ENCODE measurements at places on chromosomes 7 and 10. TPM values are rescaled to one million over a fixed set of nuclear protein-coding genes. Genes with fewer than 3 reads are reported as not detected.

GRCh38 chr7:95246831-95247370, 77.4 kb downstream of the PON1 start:
- peak; percentile 64 for DNase-seq

Gene ZNF655
- total RNA-seq: 115 TPM

Gene CHCHD2
- 616 TPM for total RNA-seq

- DNase-seq: no peak
These were observed 244.8 kb downstream of the KCNMA1 start for GRCh38 chr10:77392851-77393250.

DNA sequence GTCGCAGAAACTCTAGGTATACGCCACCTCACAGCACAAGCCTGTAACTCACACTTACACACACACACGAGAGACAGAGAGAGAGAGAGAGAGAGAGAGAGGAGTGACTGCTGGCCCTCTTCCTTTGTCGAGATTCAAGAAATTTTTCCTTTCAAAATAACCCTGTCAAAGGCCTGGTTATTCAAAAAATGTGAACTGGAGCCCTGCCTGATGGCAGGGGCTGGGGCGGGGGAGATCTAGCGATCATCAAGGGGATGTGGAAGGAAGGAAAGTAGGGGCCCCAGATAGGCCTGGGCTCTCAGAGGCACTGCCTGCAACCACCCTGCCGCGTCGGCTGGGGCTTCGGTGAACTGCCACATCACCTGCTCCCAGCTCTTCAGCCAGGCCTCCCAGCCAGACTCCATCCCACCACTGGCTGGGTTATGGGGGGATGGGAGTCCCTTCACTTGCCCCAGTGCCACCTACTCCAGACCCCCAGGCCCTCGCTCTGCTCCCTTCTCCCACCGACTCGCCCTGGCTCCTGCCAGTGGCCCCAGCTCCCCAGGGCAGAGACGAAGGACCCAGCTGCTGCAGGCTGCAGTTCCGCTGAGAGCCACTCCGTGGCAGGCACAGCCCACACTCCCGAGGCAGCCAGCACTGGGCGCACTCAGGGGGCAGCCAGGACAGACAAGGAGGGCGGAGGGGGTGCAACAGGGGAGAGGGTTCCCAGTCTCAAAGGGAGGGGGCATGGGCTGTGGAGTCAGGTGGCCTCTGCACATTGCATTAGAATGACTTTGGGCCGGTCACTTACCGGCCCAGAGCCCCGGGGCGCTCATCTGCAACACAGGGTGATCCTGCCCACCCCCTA, 15.3 kb downstream of the KCNH2 start:
- DNase-seq: no peak

Gene RET
- not detected for total RNA-seq

DNA sequence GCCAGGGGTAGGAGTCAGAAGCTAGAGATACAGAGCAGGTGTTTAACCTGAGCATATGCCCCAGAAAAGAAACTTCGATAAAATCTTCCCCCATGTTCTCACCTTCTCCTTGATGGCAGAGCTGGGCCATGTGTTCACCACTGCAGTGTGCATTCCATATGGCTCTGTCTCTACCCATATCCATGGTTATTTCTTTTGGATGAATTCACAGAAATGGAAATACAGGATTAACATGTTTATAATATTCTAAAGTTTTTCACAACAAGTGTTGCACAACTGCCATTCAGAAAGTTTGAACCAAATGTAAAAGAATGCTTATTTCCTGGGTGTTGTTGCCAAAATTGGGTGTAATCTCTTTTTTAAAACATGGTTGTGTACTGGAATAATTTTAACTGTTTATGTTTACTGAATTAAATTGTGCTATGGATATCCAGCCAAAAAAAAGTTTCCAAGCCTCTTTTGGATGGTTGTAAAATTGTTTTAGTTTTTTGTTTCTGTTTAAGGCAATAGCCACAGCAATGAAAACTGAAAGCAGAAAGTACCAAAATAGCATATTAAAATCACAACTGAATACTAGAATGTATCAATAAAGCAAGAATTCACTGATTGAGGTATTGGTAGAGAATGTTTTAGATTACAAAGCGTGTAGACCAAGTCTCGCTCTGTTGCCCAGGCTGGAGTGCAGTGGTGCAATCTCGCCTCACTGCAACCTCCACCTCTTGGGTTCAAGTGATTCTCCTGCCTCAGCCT, 19.9 kb upstream of the CCNY start:
- DNase-seq: no peak

GRCh38 chr10:22986771-22987542, 59.1 kb downstream of the ARMC3 start:
- no peak for DNase-seq

- DNase-seq: no peak
These were observed 60.1 kb upstream of the ZPBP start for GRCh38 chr7:50153148-50153547.

DNA sequence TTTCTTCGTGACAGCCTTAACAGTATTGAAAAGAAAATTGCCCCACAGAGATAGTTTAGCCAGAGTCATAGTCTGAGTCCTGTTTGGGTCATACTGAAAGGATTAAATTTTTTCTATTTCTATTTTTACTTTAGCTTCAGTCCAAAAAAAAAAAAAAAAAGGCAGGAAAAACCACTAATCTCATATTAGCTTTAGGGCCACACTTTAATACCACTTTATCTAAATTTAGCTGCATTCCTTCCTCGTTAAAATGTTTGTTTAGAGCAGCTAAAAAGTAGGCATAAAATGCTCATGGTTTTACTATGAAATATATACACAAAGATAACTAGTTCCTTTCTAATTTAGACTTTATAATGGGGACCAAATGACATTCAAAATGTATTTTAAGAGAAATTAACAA, 216.5 kb upstream of the TMEM196 start:
- no peak for DNase-seq

- DNase-seq: no peak
These were observed 6.4 kb upstream of the GPR22 start for GRCh38 chr7:107463139-107464078.

GRCh38 chr10:26567351-26567721, 129.2 kb downstream of the APBB1IP start:
- no peak for DNase-seq

GRCh38 chr10:48896756-48897440, 42.7 kb downstream of the LRRC18 start:
- DNase-seq: no peak

GRCh38 chr10:124735491-124736286, 8.5 kb downstream of the FAM53B start:
- DNase-seq: peak; percentile 13

GRCh38 chr7:93843260-93843659, 47.3 kb downstream of the TFPI2 start:
- DNase-seq: no peak

Gene HERC4
- total RNA-seq: 61.2 TPM

Gene PNLIPRP1
- not detected for total RNA-seq

GRCh38 chr7:149685455-149685854, 87.9 kb downstream of the ZNF467 start:
- no peak for DNase-seq

DNA sequence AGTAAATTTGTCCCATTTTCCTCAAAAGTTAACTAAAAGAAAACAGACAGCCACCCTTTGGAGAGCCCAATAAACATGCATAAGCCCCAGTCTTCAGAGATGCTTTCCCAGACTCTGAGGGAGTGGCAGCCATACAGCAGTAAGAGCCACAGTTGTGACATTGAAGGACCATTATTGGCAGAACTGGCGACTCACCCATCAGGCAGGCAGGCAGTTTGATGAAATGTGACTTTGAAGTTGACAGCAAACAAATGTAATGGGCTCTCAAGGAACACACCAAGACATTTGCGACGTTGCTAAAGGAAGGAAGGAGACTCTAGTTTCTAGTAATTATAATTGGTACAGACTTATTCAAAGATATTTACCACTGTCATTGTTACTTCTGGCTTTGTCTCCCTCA, 287.5 kb upstream of the PHYHIPL start:
- no peak for DNase-seq

- DNase-seq: no peak
These were observed 8.3 kb upstream of the FAM133B start for GRCh38 chr7:92598310-92598981.

GRCh38 chr10:112533916-112534315, 86.9 kb downstream of the VTI1A start:
- no peak for DNase-seq

DNA sequence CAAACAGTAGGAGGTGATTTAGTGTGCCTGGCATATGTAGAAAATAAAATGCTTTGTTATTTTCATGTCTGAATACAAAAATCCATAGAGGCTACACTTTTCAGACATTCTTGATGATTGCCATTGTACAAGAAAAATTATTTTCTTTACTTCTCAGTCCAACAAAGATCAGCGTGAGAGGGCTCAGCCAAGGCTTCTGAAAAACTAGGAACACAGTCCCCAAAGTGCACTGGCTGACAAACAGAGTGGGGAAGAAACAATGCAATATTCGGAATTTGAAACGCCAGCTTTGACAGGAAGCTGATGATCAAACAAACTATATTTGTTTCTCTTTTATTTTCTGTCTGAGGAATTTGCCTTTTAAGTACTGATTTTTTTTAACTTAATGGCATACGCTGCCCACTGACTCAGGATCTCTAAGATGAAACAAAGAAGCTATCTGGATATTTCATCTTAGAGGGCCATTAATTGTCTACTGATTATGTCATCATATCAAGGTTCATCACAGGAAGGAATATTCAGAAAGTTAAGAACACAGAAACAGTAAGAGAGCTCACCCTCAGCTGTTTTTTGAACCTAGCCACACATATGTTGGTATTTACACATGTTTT, 197.0 kb upstream of the INHBA start:
- DNase-seq: no peak

Gene ASZ1
- not detected for total RNA-seq

Gene CPED1
- not detected for total RNA-seq

Gene VWDE
- not detected for total RNA-seq

DNA sequence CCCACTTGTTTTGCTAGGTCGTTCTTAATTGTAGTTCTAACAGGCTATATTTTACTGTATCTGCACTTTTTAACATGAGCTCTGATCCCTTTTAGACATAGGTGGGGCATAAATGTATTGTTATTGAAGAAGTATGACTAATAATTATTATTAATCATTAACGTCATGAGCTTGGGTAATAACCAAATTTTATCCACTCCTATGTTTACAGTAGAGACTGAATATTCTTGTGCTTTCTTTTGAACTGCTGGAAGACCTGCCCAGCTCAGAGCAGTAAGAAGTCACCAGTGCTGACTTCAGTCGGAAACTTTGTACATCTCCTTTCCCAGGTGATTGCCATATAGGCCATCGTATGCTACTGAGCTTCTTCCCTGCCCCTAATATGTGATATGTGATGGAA, 18.7 kb downstream of the PKD2L1 start:
- no peak for DNase-seq
